ENCODE measurements at places on chromosomes 13 and 19. TPM values are rescaled to one million over a fixed set of nuclear protein-coding genes. Genes with fewer than 3 reads are reported as not detected.

ZNF835 gene
- total RNA-seq = 0.93 TPM

NDUFB7 gene
- 282 TPM for total RNA-seq

PCCA gene
- total RNA-seq = 19.2 TPM

CACNG7 gene
- total RNA-seq = 3.7 TPM

LGI4 gene
- total RNA-seq = 0.26 TPM

OR7A5 gene
- total RNA-seq = not detected

ZNF575 gene
- 0.58 TPM for total RNA-seq

PSG2 gene
- not detected for total RNA-seq

TRIP10 gene
- 71.3 TPM for total RNA-seq

ZNF701 gene
- total RNA-seq = 3.9 TPM

Data from pericardium fibroblast (primary cell).